ENCODE measurements at places on chromosomes 2 and 18. TPM values are rescaled to one million over a fixed set of nuclear protein-coding genes. Genes with fewer than 3 reads are reported as not detected.

Gene SERPINB11
- 1.6 TPM for total RNA-seq

Gene PLCD4
- total RNA-seq = 1.2 TPM

Gene TUBB8B
- not detected for total RNA-seq

Gene TCF7L1
- total RNA-seq = 1.9 TPM

Gene CCDC148
- total RNA-seq = 0.26 TPM

Gene NXPH2
- not detected for total RNA-seq

GRCh38 chr2:66587216-66587615 lies 152.3 kb downstream of the MEIS1 start:
- peak; percentile 44 for DNase-seq

- no peak for DNase-seq
Observed at GRCh38 chr18:13218368-13218991, at the start of gene LDLRAD4. Gene LDLRAD4 (plus strand): TSS chr18:13218760.

DNA sequence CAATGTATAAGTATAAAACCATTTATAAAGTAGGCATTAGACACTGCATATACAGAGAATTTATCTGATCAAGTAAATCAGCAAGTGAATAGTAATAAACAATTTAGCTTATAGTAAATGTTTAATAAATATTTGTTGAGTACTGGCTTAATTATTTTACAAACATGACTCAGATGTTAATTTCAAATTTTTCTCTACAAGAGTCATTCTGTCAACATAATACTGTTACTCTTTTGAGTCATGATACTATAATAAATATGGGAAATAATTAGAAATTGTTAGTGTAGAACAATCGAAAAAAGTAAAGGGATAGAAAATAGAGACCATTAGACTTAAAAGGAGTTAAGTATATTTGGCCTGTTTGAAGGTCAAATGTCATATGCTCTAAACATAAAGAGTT lies 133.6 kb upstream of the MC4R start:
- peak; percentile 17 for DNase-seq

GRCh38 chr2:212194396-212194795 lies 344.2 kb downstream of the ERBB4 start:
- DNase-seq = peak; percentile 47

DNA sequence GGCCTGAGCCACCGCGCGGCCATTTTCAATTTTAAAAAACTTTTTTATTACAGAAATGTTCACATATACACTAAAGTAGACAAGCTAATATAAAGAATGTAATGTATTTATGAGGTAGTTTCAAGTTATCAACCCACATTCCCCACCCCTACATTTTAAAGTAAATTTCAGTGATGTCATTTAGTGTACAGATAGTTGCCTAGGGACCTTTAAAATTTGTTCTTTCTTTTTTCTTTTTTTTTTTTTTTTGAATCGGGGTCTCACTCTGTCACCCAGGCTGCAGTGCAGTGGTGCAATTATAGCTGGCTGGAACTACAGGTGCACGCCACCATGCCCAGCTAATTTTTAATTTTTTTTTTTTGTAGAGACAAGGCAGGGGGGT lies 2.6 kb upstream of the LIMS1 start:
- DNase-seq = no peak

DNA sequence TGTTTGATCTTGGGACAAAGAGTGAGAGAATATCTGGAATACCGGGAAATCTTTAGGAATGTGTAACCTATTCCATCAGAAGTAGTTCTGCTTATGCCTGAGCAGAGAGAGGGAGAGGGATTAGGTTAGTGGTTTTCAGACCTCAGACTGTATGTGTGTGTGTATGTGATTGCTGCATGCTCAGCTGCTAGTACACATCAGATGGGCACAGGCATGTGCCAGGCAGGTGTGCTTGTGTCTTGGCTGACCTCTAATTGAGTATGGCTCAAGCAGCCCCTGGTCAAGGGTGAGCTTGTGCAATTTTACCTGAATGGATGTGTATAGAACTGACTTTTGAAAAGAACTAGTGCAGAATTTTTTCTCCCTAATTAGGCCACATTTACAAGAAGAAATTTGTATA lies 91.2 kb downstream of the INSIG2 start:
- no peak for DNase-seq

GRCh38 chr2:10573709-10574108 lies 116.1 kb downstream of the NOL10 start:
- DNase-seq = no peak

GRCh38 chr2:69223759-69224511 lies 163.1 kb downstream of the GFPT1 start:
- DNase-seq = no peak

- DNase-seq = no peak
Observed at GRCh38 chr18:12518832-12519531, 111.3 kb downstream of the PRELID3A start.

DNA sequence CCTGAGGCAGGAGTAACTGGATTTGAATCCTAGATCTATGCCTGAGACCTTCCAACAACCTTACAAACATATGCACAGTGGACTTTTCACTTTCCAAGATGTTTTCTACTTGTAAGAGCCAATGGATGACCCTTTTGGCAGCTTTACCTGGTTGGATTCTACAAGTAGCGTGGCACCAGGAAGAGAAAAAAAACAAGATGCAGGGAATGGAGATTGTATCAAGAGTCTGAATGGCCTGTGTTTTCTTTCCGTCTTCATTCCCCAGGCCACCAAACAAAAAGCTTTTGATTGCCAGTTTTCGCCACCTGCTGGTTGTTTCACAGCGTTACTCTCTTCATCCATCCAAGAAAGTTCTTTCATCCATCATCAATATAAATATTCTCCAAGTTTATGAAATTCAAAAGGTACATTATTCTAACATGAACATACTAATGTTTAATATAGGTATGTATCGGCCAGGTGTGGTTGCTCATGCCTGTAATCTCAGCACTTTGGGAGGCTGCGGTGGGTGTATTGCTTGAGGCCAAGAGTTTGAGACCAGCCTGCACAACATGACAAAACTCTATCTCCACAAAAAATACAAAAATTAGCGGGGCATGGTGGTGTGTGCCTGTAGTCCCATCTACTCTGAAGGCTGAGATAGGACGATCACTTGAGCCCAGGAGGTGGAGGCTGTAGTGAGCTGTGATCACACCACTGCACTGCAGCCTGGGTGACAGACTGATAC lies 3.5 kb upstream of the BCL2 start:
- peak; percentile 58 for DNase-seq

DNA sequence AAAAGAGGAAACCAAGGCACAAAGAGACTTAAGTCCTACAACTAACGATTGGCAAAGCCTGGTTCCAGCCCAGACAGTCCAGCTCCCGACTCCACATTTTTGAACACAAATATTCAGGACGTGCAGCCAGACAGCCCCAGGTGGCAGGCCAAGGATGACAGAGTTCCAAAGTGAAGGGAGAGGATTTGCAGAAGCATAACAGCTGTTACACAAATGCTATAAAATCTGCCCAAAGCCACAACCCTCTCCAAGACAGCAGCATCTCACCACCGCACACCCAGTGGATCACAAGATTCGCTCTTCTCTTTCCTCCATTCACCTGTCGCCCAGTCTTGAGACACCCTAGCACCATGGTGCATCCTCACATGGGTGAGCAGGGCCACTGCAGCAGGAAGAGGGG lies 227.1 kb upstream of the ID2 start:
- no peak for DNase-seq
